ENCODE measurements at places on chromosomes 12 and 14. TPM values are rescaled to one million over a fixed set of nuclear protein-coding genes. Genes with fewer than 3 reads are reported as not detected.

LTBP2 gene
- polyA plus RNA-seq = 30.9 TPM

ZC2HC1C gene
- polyA plus RNA-seq = 3.1 TPM

BIN2 gene
- 4.6 TPM for polyA plus RNA-seq

SYNDIG1L gene
- 0.78 TPM for polyA plus RNA-seq

MYF6 gene
- 0.40 TPM for polyA plus RNA-seq

HVCN1 gene
- 17.0 TPM for polyA plus RNA-seq

PALS1 gene
- polyA plus RNA-seq = 26.3 TPM

C14orf180 gene
- polyA plus RNA-seq = not detected

HOXC4 gene
- polyA plus RNA-seq = 3.4 TPM

LRRC10 gene
- not detected for polyA plus RNA-seq

SIRT4 gene
- polyA plus RNA-seq = 2.5 TPM

TCL1A gene
- 0.68 TPM for polyA plus RNA-seq

WNT1 gene
- polyA plus RNA-seq = not detected

NKX2-1 gene
- 148 TPM for polyA plus RNA-seq

TDRD9 gene
- 1.6 TPM for polyA plus RNA-seq

GRCh38 chr14:86038387-86039042 lies 508.6 kb downstream of the FLRT2 start:
- no peak for DNase-seq

GRCh38 chr14:103361867-103362266 lies 23.3 kb upstream of the MARK3 start:
- no peak for DNase-seq

- DNase-seq = no peak
These were observed 51.3 kb downstream of the JAG2 start for GRCh38 chr14:105117257-105117646.

- no peak for DNase-seq
These were observed 6.9 kb downstream of the TGM1 start for GRCh38 chr14:24255931-24256711.

GRCh38 chr14:34075042-34075744 lies 124.3 kb upstream of the EGLN3 start:
- no peak for DNase-seq

- no peak for DNase-seq
These were observed 96.5 kb downstream of the KCNA5 start for GRCh38 chr12:5140190-5140589.

- no peak for DNase-seq
These were observed 11.6 kb upstream of the SRSF9 start for GRCh38 chr12:120481022-120481767.

- peak; percentile 77 for DNase-seq
These were observed at the start of gene CCDC175 for GRCh38 chr14:59576332-59577294. Gene CCDC175 (minus strand): TSS chr14:59576812. CDS start chr14:59576775, 37 bp downstream.

DNA sequence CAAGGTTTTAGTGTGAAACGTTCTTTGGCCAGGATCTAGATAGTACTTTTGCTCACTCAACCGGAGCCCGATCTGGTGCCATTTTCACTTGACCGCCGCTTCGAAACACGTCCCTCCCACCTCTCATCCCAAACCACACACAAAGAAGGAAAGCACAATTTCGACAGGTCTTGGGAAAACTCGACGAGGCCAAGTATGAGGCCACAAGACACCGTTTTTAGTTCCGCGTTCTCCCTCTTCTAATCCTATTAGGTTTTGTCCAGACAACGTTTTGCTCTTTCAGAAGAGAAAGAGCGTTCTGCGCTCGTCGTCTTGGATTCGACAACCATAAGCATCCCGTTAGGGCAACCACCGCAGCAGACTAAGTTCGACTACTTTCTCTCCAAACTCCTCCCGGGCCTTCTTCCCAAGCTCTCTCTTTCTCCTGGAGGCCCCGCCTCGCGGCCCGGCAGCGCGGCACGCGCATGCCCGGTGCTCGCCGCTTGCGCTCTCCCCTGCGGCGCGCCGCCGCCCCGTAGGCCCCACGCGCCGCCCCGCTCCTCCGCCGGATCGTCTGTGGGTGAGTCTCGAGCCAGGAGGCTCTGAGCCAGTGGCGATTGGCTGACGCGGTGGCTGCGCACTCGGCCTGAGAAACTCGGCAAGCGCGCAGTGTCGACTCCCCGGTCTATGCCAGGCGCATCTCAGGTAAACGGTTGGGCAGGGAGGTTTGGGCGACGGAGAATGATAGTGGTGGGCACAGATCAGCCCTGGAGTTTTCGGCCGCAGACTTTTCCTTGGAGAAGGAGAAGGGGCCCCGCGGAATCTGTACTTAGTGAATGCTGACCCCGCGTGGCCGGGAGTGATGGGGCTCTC lies at the start of gene MIPOL1:
Gene MIPOL1, plus strand, starts transcription at position 517 of the 852 bp plus-strand sequence. CDS start 49,952 bp downstream, outside the sequence.
- peak; percentile 88 for DNase-seq

GRCh38 chr12:24630856-24631255 lies 318.0 kb downstream of the BCAT1 start:
- DNase-seq = no peak

DNA sequence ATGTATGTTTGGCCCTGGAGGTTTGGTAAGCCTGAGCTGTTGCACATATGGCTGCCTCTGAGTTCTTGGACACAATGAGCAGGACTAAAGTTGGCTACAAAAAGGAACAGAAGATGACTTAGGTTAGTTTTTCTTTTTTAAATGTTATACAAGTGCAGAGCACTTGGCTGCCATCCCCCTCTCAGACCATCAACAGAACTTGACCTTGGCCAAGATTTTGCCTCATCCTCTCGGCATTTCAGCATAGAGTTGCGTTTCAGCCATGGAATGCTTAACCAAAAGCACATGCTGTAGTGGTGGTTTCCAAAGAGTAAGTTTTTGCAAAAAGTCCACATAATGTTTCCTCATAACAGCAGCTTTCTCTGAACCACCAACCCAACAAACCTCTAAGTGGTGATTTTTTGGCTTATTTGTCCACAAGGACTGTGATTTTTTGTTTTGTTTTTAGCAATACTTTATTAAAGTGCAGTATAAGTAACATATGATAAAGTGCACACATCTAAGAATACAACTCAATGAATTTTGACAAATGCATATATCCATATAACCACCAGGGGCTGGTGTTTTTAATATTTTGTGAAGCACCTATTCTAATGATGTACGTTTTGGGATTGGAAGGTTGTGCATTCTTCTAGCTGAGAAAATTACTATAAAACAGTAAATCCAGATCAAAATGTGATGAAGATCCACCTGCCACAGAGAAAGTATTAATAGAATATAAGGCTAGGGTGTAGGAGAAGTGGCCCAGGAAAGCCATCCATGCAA lies 12.1 kb upstream of the GALNT16 start:
- no peak for DNase-seq

GRCh38 chr12:123270214-123271000 lies 1.2 kb downstream of the CDK2AP1 start:
- no peak for DNase-seq

- peak; percentile 60 for DNase-seq
These were observed at the start of gene FAM234B for GRCh38 chr12:13044002-13044905. Gene FAM234B (plus strand): TSS chr12:13044381. CDS start chr12:13044404, 23 bp downstream.

DNA sequence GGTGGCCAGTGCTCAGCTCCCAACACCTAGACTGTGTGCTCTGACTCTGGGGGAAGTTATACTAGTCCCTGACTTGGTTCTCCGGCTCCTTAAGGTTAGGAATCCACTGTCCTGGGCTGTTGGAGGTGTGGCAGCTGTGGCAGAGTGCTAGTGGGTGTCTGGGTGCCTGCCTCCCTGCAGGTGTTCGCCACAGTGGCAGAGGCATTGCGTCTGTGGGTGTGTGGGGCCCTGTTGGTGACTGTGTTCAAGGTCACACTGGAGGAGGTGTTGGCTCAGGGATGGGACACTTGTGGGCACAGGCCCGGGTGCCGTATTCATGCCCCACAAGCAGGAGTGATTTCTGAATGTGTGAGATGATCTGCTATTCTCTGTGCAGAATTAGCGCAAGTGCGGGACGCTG lies 467.4 kb downstream of the TMEM121 start:
- DNase-seq = no peak

DNA sequence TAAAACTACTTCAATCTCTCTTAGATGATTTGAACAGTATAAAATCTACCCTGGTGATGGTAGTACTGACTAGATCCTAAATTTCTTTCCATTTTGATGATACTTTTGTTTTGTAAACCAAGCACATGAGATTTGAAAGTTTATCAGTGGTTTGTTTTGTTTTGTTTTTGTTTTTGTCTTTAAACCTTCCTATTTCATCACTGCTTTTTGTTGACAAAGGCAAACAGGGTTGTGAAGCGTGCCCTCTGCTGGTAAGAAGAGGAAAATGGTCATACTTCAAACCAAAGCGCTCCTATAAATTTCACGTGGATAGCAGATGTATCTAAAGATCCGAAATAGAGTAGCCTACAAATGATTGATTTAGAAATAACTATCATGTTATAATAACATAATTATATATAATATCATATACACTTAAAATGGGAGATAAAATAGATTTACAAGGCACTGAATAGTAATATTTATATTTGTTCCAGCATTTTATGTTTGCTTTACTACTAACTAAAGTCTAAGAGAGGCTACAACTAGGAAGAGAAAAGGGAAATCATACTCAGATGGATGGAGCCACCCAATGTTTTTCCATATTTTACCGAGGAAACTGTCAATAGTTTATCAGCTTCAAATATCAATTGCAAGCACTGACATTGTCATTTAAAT lies 254.0 kb upstream of the USP15 start:
- DNase-seq = no peak

DNA sequence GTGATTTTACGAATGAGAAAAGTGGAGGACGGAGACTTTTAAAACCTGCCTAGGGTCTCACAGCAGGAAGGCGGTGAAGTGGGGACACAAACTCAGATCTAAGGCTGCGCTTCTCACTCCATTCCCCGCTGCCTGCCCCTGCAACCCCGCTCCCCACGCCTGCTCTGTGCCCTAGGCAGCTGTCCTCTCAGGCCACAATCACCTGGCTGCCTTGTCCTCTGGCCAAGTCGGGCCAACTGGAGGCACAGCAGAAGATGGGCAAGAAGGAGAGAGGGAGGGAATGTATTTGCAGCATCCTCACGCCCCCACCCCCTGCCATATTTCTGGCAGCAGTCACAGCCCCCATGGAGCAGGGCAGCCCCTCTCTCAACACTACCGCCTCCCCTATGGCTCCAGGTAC lies 94.9 kb downstream of the CHGA start:
- DNase-seq = no peak

DNA sequence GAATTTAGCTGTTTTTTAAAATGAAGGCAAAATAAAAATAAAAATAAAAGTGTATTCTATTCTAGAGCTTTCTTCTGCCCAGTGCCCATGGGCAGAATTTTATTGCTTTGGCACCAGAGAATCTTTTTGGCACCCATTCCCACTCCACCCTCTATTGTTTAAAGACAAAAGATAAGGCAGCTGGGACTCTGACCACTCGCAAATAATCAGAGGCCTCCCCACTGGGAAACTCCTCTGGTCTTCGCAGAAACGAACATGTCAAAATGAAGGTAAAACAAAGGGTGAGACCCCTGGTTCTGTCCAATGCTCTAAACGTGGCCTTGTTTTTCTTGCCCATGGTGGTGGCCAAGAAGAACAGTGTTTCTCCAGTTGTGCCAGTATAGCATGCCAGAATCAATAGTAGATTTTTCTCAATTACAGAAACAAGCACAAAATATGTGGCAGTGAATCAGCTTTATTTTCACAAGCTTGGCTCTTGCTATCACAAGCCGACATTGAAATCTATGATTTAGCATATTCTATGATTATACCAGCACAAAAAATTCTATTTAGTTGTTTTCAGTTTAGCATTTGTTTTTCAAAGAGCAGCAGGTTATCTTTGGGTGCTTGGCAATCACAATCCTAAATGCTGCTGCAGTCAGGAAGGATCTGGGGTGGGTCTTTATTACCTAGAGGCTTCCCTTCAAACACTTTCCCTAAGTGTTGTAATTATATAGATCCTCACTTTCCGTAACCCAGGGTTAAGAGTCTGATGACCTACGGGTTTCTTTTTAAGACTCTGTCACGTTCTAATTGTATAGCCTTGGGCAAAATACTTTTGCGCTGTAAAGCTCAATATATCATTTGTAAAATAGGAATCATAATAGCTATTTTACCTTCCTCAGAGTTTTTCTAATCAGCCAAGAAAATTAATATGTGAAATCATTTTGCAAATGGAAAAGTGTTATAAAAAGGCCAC lies 50.5 kb downstream of the KITLG start:
- no peak for DNase-seq

DNA sequence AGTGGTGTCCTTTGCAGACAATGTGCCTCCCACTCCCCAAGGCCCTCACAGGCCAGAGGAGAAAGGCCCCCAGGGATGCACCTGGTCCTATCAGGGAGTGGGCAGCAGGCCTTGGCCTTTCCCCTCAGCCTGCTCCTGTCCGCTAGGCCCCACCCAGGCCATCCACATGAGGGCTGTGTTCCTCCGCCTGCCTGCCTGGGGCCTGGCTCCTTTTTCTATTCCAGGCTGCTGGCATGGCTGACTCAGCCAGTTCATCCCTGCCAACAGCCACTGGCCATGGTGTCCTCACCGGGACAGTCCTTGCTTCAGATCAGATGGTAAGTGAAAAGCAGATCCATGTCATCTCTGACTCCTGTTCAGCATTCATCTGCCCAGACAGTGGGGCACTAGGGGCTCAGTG lies 13.4 kb downstream of the ISM2 start:
- no peak for DNase-seq

GRCh38 chr14:89899917-89900663 lies 54.4 kb downstream of the EFCAB11 start:
- DNase-seq = no peak

DNA sequence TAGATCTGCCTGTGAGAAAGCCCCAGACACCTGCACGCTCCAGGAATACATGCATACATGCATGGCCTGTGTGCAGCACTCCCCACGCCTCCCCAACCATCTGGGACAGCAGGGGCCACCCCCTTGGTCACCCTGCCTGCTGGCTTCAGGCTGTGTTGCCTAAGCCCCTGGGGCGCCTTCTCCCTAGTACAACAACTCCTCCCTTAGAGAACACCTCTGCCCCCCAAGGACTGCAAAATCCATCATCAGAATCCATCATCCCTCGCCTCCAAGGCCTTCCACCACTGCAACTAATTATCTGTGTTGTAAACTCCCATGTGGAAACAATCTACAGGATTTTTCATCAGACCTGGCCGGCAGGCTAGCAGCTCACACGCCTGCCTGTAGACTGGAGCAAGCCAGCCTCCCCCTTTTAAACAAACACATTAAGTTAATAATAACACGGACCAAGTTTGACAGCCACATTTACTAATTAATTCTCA lies 36.8 kb downstream of the ZFP36L1 start:
- no peak for DNase-seq

- no peak for DNase-seq
These were observed 29.9 kb upstream of the YBX3 start for GRCh38 chr12:10753059-10753458.

Measured in right lung (tissue), 10 donors.